Activated CD8-positive, alpha-beta memory T cell treated with anti-CD3 and anti-CD28 coated beads for 48 hours (primary cell): ENCODE measurements at places on chromosomes 1 and 21.

DNA sequence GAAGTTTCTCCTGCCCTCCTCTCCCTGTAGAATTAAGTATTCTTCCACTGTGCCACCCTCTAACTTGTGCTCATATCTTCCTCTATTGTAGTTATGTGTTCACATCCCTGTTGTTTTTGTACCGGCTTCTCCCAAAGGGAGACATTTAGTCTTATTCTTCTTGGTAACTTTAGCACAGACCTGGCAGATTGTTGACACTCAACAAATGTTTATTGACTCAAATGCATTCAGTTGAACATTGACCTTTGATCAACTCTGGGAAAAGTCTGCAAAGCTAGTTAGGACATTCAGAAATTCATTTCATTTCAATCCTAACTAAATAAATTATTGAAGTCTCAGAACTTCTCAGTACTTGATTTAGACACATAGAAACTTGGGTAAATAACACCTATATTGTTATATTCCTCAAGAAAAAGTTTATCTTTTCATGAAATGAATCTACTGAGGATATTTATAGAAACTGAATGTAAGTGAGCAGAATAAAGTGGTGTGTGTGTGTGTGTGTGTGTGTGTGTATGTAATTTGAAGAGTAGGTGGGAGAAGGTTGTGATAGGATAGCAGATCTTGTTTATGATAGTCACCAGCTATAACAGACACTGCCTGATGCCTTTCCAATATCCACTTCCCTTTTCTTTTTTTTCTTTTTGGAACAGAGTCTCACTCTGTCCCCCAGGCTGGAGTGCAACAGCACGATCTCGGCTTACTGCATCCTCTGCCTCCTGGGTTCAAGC lies 872.4 kb upstream of the CXADR start:
- DNase-seq = no peak

DNA sequence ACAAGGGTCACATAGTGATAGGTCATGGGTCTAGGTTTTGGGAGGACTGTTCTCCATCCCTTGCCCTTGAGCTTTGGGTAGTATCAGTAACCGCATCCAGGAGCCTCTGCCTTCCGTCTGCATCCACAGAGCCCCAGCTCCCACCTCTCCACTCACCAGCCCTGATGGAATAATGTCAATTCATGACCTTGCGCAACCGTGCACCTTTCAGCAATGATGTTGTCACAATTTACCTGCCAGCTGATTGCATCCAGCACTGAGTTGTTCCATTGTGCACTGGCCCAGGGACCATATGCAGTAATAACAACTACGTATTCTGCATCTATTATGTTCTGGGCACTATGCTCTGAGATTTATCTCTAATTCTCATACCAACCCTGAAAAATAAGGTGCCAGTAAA lies 1.4 kb downstream of the CAPN8 start:
- DNase-seq = no peak

DNA sequence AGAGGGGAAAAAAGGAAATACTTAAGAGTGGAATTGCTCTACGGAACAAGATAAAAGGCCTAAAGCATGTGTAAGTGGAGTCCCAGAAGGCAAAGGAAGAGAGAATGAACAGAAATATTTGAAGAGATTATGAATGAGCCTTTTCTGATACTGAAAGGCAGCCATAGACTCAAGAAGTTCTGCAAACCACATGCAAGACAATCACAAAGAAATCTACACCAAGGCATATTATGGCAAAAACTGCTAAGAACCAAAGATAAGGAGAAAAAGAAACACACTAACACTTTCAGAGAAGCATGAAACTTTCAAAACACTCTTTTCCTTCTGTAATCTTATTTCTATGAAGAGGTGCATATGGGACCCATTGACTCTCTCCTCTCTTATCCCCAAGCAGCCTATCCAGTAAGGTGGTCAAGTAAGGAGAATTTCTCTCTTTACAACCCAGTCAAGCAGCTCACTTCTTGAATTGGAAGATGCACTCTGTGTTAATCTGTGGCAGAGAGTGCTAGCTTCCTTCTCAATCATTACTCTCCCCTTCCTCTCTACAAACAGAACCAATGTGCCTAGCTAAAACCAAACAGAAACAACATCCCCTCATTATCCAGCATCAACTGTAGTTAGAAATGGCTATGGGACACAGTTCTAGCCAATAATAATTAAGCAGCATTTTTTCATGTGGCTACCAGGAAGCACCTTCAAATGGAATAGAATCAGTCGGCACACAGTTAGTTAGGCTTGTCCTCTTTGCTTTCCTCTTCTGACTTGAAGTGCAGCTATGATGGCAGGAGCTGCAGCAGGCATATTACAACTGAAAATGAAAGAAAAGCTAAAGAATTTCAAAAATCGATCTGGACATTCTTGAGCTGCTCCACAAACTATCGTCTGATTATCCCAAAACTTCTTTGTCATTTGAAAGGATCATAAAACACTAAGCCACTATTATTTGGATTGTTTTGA lies 25.9 kb downstream of the KRTAP19-8 start:
- no peak for DNase-seq

DNA sequence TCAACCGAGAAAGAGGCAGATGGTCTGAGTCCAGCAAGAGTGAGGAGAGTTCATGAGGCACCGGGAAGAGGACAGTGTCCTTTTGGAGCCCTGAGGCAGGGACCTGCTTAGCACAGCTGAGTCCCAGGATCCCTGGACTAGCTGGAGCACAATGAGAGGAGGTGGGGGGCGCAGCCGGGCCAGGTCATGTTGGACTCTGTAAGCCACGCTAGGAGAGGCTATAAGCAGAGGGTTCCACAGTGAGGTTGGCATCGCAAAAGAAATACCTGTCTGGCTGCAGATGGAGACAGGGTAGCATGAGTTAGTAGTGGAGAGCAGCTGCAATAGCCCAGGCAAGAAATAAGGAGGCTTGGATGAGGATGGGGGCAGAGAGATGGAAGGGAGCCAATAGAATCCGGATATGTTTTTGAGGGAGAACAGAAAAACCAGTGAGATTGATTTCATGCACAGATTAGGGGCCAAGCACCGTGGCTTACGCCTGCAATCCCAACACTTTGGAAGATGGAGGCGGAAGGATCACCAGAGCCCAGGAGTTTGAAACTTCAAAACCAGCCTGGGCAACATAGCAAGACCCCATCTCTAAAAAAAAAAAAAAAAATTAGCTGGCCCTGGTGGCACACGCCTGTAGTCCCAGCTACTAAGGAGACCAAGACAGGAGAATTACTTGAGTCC lies 98.2 kb downstream of the DHRS3 start:
- no peak for DNase-seq

- DNase-seq = no peak
Measured at GRCh38 chr1:216825557-216825956, 102.3 kb upstream of the ESRRG start.

DNA sequence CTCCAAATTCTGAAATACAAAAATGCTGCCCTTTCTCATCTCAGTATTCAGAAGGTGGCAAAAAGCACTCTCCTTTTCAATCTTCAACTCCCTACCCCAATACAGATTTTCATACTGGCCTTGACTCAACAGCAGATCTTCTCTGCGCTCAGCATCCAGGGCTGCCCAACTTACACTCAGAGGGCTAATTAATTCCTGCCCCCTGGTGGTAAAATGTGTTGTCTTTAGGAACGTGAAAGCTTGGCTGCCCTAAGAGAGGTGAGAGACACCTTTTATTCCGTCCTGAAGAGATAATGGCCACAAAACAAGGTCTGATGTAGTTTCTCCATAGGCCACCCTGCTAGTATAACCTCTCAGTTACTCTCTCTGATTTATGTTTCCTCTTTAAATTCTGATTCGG lies 25.0 kb downstream of the KRTAP24-1 start:
- no peak for DNase-seq

DNA sequence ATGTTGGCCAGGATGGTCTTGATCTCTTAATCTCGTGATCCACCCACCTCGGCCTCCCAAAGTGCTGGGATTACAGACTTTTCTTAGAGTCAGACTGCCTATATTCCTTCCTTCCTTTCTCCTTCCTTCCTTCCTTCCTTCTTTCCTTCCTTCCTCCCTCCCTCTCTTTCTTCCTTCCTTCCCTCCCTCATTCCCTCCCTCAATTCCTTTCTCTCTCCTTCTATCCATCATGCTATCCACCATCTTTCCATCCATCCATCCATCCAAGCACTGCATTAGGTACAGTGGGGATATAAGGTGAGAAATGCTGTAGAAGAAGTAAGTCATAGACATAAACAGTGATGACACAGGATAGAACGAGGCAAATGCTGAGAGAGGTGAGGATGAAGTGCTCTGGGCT lies 13.2 kb downstream of the LAMC2 start:
- no peak for DNase-seq

GRCh38 chr1:203325026-203325417 lies 19.7 kb downstream of the BTG2 start:
- no peak for DNase-seq
